ENCODE measurements at places on chromosomes 12 and 14.

GRCh38 chr12:15928346-15928745 lies 17.2 kb downstream of the DERA start:
- H3K4me1 ChIP-seq = no peaks in the 10 kb centered on the region
- H3K36me3 ChIP-seq = no peaks in the 10 kb centered on the region
- no peak for DNase-seq
- no peak overlapping the region for H3K4me3 ChIP-seq
- H3K27me3 ChIP-seq = no peaks in the 10 kb centered on the region
- no peak overlapping the region for H3K27ac ChIP-seq

- peaks cover 18% of the 10 kb centered on the region for H3K4me1 ChIP-seq
- H3K27me3 ChIP-seq = no peaks in the 10 kb centered on the region
- peak overlapping the region; percentile 5 for H3K4me3 ChIP-seq
Measured at GRCh38 chr14:93880021-93880820, 46.9 kb upstream of the FAM181A start.

DNA sequence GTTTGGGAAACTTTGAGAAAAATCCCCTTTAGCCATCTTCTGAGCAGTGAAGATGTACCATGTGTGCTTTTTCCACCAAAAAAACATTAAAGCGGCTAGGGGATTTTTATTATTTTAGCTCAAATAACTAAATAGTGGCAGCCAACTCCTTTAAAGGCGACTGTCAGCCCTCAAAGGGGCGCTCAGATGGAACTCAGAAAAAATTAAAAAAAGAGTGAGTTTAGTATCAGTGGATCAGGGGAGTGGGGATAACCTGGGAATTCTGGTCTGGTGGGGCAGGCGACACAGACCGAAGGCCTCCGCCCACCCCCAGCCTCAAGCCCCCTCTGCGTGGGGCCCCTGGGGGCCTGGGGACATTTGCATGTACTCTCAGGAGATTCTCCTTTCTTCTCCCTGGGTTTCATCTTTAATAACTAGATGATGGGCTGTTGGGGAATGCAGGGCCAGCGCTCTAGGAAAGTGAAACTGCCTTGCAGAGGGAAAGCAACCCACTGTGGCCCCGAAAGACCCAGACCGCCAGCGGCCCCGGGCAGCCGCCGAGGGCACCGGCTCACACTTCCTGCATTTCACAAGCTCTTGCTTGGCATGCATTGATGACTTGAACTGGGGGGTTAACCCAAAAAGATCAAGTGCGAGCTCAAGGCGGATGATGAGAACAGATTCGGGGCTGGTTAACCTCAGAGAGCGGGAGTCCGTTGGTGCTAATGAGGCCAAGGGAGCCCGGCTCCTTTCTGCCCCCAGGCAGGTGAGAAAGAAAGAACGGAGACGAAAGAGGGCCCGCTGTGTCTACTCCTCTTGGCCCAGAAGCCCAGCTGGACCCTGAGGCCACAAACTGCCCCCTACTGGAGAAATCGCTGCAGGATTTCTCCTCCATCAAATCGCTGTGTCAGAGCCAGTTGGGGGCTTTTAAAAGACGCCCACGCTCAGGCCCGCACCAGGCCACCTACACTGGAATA lies 7.3 kb upstream of the BATF start:
- no peaks in the 10 kb centered on the region for H3K36me3 ChIP-seq
- H3K4me3 ChIP-seq = peak overlapping the region; percentile 54
- no peaks in the 10 kb centered on the region for H3K27me3 ChIP-seq
- DNase-seq = no peak
- peaks cover 16% of the 10 kb centered on the region for H3K4me1 ChIP-seq

GRCh38 chr14:103594265-103594664 lies 31.5 kb downstream of the COA8 start:
- peak overlapping the region; percentile 6 for H3K4me3 ChIP-seq
- H3K27me3 ChIP-seq = no peaks in the 10 kb centered on the region
- peak overlapping the region; percentile 62 for H3K27ac ChIP-seq
- peaks cover 23% of the 10 kb centered on the region for H3K36me3 ChIP-seq
- DNase-seq = no peak

- H3K27ac ChIP-seq = no peak overlapping the region
- H3K36me3 ChIP-seq = no peaks in the 10 kb centered on the region
- no peaks in the 10 kb centered on the region for H3K4me1 ChIP-seq
- H3K27me3 ChIP-seq = no peaks in the 10 kb centered on the region
- H3K4me3 ChIP-seq = no peak overlapping the region
Measured at GRCh38 chr12:77488041-77488620, 342.6 kb upstream of the NAV3 start.

DNA sequence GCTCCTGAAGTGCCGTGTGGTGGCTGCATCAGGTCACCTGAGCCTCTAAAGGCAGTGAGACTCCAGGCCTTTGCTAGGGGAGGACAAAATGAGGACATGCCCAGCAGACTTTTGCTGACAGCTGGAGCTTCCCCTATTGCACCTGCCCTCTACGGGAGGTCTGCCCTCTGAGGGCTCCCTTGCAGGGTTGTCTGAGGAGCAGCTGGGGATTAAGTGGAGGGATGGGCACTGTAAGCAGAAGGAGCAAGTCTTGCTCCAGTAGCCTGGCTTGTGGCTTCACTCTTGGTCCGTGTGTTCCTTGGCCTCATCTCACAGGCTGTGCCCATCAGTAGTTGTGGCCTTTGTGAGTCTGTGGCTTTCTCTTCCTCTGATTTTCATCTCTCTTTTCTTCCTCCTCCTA lies 66.9 kb upstream of the NRXN3 start:
- no peak overlapping the region for H3K27ac ChIP-seq
- H3K4me3 ChIP-seq = no peak overlapping the region

DNA sequence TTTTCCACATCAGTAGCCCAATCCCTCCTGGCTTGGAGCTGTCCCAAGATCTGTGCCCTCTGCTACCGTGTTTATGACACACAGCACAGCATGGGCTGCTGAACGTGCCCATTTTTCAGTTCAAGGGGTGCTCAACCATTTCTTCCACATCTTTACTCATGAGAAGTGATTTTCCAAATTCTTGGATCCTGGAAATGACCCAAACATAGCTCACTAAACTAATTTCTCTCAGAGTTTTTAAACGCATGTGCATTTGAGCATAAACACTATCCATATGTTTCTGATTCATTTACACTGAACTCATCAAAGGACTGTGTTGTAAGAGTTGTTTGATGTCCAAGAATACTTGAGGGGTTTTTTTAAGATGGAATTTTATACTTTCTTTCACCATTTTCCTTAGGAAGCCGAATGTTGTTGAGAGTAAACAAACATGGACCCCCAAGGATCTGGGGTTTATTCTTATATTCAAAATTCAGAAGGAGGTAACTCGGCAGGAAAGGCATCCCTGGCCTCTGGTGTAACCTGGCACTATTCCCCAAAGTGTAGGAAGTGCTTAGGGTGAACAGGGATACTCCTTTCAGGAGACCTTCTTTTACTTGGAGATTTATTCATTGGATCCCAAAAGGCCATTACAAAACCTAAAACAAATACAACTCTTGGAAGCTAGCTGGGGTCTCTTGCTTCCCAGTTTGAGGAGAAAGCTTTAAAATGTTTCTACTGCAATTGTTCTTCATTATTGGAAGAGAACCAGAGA lies 215.0 kb downstream of the BMP4 start:
- H3K4me1 ChIP-seq = no peaks in the 10 kb centered on the region
- H3K4me3 ChIP-seq = no peak overlapping the region
- no peaks in the 10 kb centered on the region for H3K27me3 ChIP-seq
- no peaks in the 10 kb centered on the region for H3K36me3 ChIP-seq
- H3K27ac ChIP-seq = no peak overlapping the region
- no peak for DNase-seq

- H3K27me3 ChIP-seq = no peaks in the 10 kb centered on the region
- no peak overlapping the region for H3K4me3 ChIP-seq
- H3K27ac ChIP-seq = no peak overlapping the region
- H3K4me1 ChIP-seq = peaks cover 3% of the 10 kb centered on the region
Measured at GRCh38 chr14:71529848-71530247, 402.4 kb upstream of the RGS6 start.

DNA sequence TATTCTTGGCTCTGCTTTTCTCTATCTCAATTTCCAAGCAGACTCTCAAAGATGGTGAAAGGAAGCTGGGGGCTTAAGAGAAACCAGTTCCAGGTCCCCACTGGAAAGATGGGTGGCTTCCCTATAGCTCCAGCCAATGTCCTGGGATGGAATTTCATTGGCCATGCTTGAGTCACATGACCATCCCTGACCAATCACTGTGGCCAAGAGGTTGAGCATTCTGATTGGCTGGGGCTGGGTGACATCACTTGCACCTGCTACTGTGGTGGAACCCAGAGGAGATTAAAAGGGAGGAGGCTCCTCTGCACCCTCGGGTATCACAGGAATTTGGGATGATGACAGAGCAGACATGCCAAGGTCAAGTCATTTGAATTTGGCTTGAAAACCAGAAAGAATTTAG lies 436.5 kb downstream of the TMEM132D start:
- DNase-seq = no peak
- H3K27me3 ChIP-seq = no peaks in the 10 kb centered on the region
- no peak overlapping the region for H3K27ac ChIP-seq
- no peaks in the 10 kb centered on the region for H3K4me1 ChIP-seq
- H3K36me3 ChIP-seq = no peaks in the 10 kb centered on the region

DNA sequence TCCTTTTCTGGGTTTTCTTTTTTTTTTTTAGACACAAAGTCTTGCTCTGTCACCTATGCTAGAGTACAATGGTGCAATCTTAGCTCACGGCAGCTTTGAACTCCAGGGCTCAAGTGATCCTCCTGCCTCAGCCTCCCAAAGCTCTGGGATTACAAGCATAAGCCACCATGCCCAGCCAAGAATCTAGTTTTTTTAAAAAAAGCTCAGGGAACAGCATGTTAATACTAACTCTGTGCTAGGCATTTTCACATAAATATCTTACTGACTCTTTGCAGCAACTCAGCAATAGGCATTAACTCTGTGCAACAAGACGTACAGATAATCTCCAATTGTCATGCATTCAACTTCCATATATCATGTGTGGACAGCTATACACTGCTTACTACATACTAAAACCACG lies 97.4 kb downstream of the LLPH start:
- H3K27me3 ChIP-seq = no peaks in the 10 kb centered on the region
- H3K36me3 ChIP-seq = no peaks in the 10 kb centered on the region
- H3K4me3 ChIP-seq = no peak overlapping the region
- DNase-seq = no peak
- peaks cover 6% of the 10 kb centered on the region for H3K4me1 ChIP-seq

- H3K4me1 ChIP-seq = peaks cover 9% of the 10 kb centered on the region
- H3K27ac ChIP-seq = peak overlapping the region; percentile 97
- peaks cover 52% of the 10 kb centered on the region for H3K36me3 ChIP-seq
- H3K27me3 ChIP-seq = no peaks in the 10 kb centered on the region
Measured at GRCh38 chr12:9066755-9067423, 48.8 kb downstream of the A2M start.

DNA sequence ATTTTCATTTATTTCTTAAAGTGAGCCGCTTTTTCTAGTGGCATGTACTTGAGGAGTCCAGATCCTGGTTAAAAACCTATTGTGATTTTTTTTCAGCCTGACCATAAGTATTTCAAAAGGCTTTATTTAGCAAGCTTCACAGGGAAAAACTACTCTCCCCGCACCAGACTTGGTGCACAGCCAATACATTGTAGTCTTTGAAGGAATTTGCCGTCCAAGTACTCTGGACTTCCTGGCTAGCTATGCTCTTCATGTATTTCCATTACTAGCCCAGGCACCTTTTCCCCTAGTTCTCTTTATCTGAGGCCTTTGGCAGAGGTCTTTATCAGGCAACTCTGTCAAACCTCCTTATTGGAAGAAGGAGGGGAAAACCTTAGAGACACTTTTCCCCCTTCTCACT lies 234.7 kb downstream of the CCDC91 start:
- no peak for DNase-seq
- H3K27ac ChIP-seq = no peak overlapping the region
- no peaks in the 10 kb centered on the region for H3K27me3 ChIP-seq

- no peak overlapping the region for H3K27ac ChIP-seq
- no peak overlapping the region for H3K4me3 ChIP-seq
- no peak for DNase-seq
- H3K4me1 ChIP-seq = no peaks in the 10 kb centered on the region
- H3K36me3 ChIP-seq = no peaks in the 10 kb centered on the region
Measured at GRCh38 chr12:68888243-68888642, 44.7 kb downstream of the CPM start.

GRCh38 chr14:105733081-105734065 lies 207.0 kb downstream of the TMEM121 start:
- no peak overlapping the region for H3K4me3 ChIP-seq
- H3K4me1 ChIP-seq = no peaks in the 10 kb centered on the region
- H3K36me3 ChIP-seq = no peaks in the 10 kb centered on the region
- DNase-seq = no peak
- H3K27ac ChIP-seq = no peak overlapping the region

- peak within 1 kb of the TSS; percentile 73 for H3K27ac ChIP-seq
- H3K4me3 ChIP-seq = peak within 1 kb of the TSS; percentile 73
- no peaks in the 10 kb centered on the region for H3K27me3 ChIP-seq
- DNase-seq = no peak
Measured at GRCh38 chr12:122021822-122022392, at the start of gene BCL7A. BCL7A (plus strand) TSS chr12:122021884; CDS start chr12:122022092, 208 bp downstream.

DNA sequence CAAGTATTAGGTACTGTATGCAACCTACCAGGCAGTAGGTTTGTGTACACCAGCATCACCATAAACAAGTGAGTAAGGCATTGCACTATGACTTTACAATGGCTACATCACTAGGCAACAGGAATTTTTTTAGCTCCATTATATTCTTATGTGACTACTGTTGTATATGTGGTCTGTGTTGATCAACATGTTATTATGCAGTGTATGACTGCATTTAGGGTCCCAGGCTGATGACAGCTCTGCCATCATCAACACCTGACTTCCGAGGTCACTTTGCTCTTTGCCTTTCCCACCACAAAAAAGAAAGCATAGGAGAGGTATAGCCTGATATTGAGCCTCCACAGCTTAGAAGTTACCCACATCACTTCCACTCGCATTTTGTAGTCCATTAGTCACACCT lies 217.5 kb upstream of the PELI2 start:
- no peak overlapping the region for H3K4me3 ChIP-seq
- no peak for DNase-seq
- no peaks in the 10 kb centered on the region for H3K27me3 ChIP-seq

DNA sequence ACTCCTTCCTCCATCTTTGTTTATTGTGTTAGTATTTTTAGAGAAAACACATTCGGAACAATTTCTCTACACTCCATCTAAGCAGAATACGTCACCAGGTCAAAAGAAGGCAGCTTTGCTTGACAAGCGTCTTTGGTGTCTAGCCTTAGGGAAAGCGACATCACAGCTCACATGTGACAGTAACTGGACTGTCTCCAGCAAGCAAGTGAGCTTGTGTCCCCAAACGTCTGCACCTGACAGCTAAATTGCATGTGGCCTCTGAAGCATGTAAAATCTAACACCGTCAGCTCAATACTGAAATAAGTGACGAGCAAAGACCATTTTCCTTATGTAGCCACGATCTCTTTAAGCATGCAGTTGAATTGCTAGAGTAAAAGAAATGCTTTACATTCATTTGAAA lies 509.8 kb downstream of the GLT1D1 start:
- no peak for DNase-seq
- H3K27me3 ChIP-seq = no peaks in the 10 kb centered on the region
- no peaks in the 10 kb centered on the region for H3K36me3 ChIP-seq
- H3K4me3 ChIP-seq = no peak overlapping the region
- no peaks in the 10 kb centered on the region for H3K4me1 ChIP-seq

- DNase-seq = no peak
- no peaks in the 10 kb centered on the region for H3K4me1 ChIP-seq
- no peaks in the 10 kb centered on the region for H3K27me3 ChIP-seq
- H3K4me3 ChIP-seq = no peak overlapping the region
Measured at GRCh38 chr14:50301914-50302313, 10.1 kb downstream of the L2HGDH start.
